Left forelimb (tissue), 1 donor: ENCODE measurements at places on chromosomes 6 and 20.

- no peak for DNase-seq
These were observed 57.4 kb upstream of the TFAP2D start for GRCh38 chr6:50655848-50656453.

GRCh38 chr6:131823276-131823902, 15.6 kb downstream of the ENPP1 start:
- no peak for DNase-seq

GRCh38 chr6:114592506-114592905, 249.7 kb upstream of the HS3ST5 start:
- no peak for DNase-seq

DNA sequence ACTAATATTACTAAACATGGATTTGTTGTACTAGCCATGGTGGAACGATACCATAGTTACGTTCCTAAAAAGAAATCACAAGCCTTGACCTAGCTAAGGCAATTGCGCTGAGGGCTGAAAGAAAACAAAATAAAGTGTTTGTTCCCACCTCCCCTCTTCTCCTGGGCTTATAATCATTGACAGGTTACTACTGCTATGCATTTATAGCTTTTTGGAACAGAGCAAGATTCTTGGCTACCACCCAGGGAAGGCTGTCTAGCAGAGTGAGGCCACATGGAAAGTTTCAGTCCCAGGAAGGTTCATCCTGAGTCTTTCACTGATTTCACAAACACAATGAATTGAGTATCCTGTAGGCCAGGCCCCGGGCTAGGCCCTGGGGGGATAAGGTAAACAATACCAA, 84.6 kb downstream of the TMEM170B start:
- no peak for DNase-seq

DNA sequence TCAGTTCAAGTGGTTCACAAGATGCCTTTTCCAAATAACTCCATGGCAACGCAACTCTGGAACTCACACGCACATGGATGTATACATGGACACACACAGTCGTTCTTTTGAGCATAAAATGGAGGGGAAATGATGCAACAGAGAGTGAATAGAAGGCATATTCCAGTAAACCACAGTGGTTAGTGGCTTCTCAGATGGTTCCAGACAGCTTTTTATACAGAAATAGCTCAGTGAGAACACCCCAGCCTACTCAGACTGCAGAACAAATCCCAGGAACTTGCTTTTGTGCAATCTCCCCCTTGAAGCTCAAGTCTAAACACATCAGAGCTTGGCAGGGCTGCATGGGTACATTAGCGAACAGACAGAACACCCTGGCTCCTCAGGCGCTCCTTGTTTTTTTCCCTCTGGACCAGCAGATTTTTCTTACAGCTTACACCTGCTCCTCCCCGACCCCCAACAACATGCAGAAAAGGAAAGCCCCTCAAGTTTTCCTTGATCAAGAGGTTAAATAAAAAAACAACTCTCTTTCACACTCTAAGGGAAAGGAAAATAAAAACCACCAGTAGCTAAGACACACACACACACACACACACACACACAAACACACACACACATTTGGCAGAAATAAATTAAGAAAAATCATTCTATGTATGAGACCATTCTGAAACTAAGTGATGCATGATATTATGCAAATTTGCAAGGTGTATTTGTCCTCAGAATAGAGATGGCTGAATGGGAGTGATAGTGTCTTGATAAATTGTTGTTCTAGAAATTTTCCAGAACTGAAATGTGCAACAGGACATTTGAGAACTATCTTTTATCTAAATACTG, 51.2 kb upstream of the RANBP9 start:
- DNase-seq, result no peak

DNA sequence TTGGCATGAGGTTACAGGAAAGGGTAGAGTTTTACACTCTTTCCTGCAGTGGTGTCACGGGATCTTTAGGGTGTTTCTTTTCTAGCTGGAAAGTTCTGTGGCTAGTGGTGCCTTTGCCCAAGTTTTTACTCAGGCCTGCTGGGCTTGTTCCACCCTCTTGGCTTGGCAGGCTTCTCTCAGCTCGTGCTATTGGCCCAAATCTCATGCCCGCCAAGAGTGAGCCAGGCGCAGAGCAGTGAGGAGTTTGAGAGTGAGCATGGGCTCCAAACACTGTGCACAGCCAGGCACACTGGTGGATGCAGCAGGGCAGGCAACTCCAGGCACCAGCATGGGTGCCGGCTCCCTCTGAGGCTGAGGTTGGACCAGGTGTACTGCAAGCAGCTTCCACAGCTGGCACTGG, 206.5 kb downstream of the SAMD5 start:
- DNase-seq, result no peak

GRCh38 chr6:44697327-44697726, 309.8 kb downstream of the CDC5L start:
- no peak for DNase-seq

DNA sequence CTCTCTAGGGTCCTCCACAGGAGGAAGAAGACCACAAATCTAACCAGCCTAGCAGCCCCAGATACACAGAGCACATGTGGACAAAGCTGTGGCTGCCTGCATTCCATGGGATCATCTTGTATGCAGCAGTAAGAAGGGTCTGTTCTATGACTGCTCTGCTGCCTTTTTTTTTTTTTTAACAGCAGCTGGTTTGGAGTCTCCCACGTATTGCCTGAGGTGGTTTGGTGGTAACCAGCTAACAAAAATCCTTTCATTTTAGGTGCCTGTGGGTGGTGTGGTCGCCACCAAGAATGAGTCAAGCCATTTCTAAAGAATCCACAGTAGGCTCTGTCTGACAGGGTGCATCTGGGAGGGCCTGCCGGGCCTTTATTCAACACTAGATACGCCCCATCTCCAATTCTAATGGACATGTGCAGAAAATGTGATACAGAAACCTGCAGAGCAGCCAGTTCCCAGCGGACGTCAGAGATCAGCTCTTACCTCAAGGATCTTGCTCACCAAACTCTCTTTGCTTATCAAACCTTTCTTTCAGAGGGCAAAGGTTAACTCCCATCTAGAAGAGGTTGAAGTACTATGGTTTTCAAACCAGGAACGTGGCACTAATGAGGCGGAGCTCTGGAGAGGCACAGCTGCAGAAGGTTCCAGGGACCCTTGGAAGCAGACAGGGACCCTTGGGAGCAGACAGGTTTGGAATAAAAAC, 32.0 kb downstream of the GNAS-AS1 start:
- no peak for DNase-seq

GRCh38 chr20:43543138-43543537, 15.7 kb upstream of the SGK2 start:
- no peak for DNase-seq

- no peak for DNase-seq
These were observed 73.3 kb downstream of the MAP3K4 start for GRCh38 chr6:161064915-161065314.
